ENCODE measurements at places on chromosomes 16 and 17.
A peak's percentile ranks its signal among the peaks of the same experiment; 100 is the strongest.

GRCh38 chr16:31519759-31520431 is 7.8 kb upstream of the AHSP start:
- DNase-seq: peak; percentile 7

- DNase-seq: no peak
Measured at GRCh38 chr17:46773221-46773605, 45.3 kb downstream of the WNT3 start.

- no peak for DNase-seq
Measured at GRCh38 chr16:61820820-61821219, 215.4 kb downstream of the CDH8 start.

- peak; percentile 93 for DNase-seq
Measured at GRCh38 chr17:386141-386876, 33.7 kb upstream of the RPH3AL start.

DNA sequence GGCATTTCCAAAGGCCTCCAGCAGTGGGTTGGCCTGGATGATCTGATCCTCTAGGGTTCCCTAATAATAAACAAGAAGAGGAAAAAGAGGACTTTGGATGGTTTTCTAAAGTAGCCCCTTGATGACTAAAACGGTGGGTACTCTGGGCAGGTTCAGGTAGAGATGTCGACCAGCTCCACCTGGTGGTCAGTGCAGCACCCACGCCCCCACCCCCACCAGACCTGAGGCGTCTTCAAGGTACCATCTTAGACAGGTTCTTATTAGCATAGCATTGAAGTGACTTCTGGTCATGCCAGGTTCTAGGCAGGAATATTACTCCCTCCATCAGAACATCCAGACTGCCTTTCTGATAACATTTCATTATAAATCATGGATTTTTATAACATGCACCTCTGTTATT is 15.0 kb downstream of the MYH13 start:
- peak; percentile 52 for DNase-seq

GRCh38 chr16:49277766-49278566 is 3.7 kb downstream of the CBLN1 start:
- peak; percentile 64 for DNase-seq

- DNase-seq: peak; percentile 26
Measured at GRCh38 chr17:75691801-75692626, 24.9 kb downstream of the SAP30BP start.

DNA sequence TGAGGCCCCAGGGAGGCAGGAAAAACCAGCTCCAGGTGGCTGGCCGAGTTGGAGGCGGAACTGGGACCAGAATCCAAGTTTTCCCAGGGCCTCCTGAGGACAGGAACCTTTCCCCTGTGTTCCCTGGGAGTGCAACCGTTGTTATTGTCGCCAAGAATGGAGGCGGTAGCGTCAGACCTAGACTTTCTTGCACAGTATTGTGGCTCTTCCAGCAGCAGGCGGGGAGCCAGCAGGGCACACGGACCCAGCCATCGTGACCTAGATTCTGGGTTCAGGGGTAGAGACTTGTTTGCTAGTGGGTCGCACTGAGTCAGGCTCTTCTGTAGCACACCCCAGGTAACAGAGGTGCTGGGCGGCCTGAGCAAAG is 667 bp upstream of the KIF19 start:
- DNase-seq: no peak

GRCh38 chr17:38896346-38896954 is 26.6 kb downstream of the LASP1 start:
- peak; percentile 89 for DNase-seq

DNA sequence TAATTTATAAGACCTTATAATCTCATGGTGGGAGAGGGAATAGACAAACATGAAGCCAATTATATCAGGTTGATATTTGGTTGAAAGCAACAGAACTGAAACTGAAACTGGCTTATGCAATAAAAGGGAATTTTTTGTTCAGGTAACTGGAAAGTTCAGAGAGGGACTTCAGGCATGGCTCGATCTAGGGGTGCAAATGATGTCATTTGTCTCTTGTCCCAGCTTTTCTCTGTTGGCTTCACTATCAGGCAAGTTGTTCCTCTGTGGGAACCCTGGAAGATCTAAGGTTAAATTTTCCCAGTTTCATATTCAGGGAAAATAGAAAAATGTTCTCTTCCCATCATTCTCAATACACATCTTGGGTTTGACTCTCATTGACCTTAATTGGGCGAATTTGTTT is 59.8 kb downstream of the OTOA start:
- no peak for DNase-seq

DNA sequence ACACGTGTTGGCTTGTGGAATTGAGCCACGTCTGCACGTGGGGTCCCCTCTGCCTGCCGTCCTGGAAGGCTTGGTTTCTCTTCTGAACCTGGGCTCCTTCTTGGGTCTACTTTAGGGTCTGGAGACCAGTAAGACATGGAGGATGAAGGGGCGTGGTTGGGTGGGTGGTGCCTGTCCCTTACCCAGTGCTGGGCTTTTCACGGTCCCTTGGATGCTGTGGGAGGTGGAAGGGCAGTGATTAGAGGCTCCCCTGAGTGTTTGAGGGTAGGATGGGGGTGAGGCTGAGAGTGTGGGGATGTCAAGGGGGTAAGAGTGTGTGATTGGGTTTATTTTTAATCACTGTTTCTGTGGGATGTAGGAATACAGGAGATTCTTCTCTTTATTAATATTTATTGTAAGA is 38.3 kb downstream of the MGAT5B start:
- DNase-seq: no peak

- DNase-seq: no peak
Measured at GRCh38 chr16:19841184-19841583, 43.5 kb downstream of the GPRC5B start.
